Caco-2 (cell line): ENCODE measurements at places on chromosomes 11 and 22. TPM values are rescaled to one million over a fixed set of nuclear protein-coding genes. Genes with fewer than 3 reads are reported as not detected.

The ZNF215 gene
- not detected in 2 replicates for total RNA-seq

The LRRC51 gene
- total RNA-seq: 13.7 and 13.8 TPM in 2 replicates

The P4HA3 gene
- 0.42 TPM in 1 of 2 replicates, not detected in the other for total RNA-seq

The TRIM3 gene
- 28.0 and 33.4 TPM in 2 replicates for total RNA-seq

The TEX12 gene
- total RNA-seq: not detected in 2 replicates

The ANKK1 gene
- total RNA-seq: 0.11 and 0.16 TPM in 2 replicates

The GPR83 gene
- 2.7 and 2.8 TPM in 2 replicates for total RNA-seq

The KCNQ1 gene
- total RNA-seq: 0.72 and 1.0 TPM in 2 replicates

The MS4A7 gene
- total RNA-seq: not detected in 2 replicates

The OR6A2 gene
- total RNA-seq: not detected in 2 replicates

The DDTL gene
- total RNA-seq: 4.1 and 6.2 TPM in 2 replicates

The OR52H1 gene
- not detected in 2 replicates for total RNA-seq

The PGR gene
- not detected in 2 replicates for total RNA-seq

The POTEH gene
- 0.16 TPM in 1 of 2 replicates, not detected in the other for total RNA-seq

The IGSF9B gene
- 4.2 and 4.3 TPM in 2 replicates for total RNA-seq

The RRAS2 gene
- total RNA-seq: 86.2 and 94.7 TPM in 2 replicates

The GRK3 gene
- total RNA-seq: 9.3 and 9.7 TPM in 2 replicates

The F2 gene
- 51.8 and 60.0 TPM in 2 replicates for total RNA-seq

The ASPHD2 gene
- not detected in 2 replicates for total RNA-seq

The CASTOR1 gene
- total RNA-seq: 6.3 and 7.4 TPM in 2 replicates

The NRXN2 gene
- 6.5 and 7.6 TPM in 2 replicates for total RNA-seq

The OSBPL5 gene
- total RNA-seq: 4.9 and 5.5 TPM in 2 replicates

The INS gene
- not detected in 2 replicates for total RNA-seq

The RFPL2 gene
- total RNA-seq: not detected in 2 replicates

The SEPTIN3 gene
- 2.2 TPM in 2 replicates for total RNA-seq

The CTSC gene
- 250 and 308 TPM in 2 replicates for total RNA-seq

The HOATZ gene
- not detected in 2 replicates for total RNA-seq

The ACTN3 gene
- 0.16 TPM in 1 of 2 replicates, not detected in the other for total RNA-seq

The SUSD2 gene
- total RNA-seq: 7.0 and 8.6 TPM in 2 replicates

The CFAP300 gene
- total RNA-seq: 2.2 and 3.9 TPM in 2 replicates

The KCNC1 gene
- total RNA-seq: 0.07 TPM in 2 replicates

The YPEL1 gene
- 1.2 and 1.3 TPM in 2 replicates for total RNA-seq

The OR51B4 gene
- not detected in 2 replicates for total RNA-seq

The CNGA4 gene
- total RNA-seq: 0.56 TPM in 1 of 2 replicates, not detected in the other

The SLC36A4 gene
- 11.2 and 12.5 TPM in 2 replicates for total RNA-seq

The TMEM45B gene
- total RNA-seq: 58.2 and 60.0 TPM in 2 replicates

The NLRX1 gene
- 7.2 and 8.0 TPM in 2 replicates for total RNA-seq

The IFTAP gene
- total RNA-seq: 8.9 and 10.4 TPM in 2 replicates

The CLCF1 gene
- total RNA-seq: 4.5 and 5.8 TPM in 2 replicates

The PHF21A gene
- total RNA-seq: 20.0 and 21.8 TPM in 2 replicates

The KRTAP5-1 gene
- not detected in 2 replicates for total RNA-seq

The NAT10 gene
- 91.4 and 101 TPM in 2 replicates for total RNA-seq

The MMP3 gene
- total RNA-seq: 0.42 TPM in 1 of 2 replicates, not detected in the other

The PRRG4 gene
- 6.8 and 6.9 TPM in 2 replicates for total RNA-seq

The A4GALT gene
- 12.7 and 16.2 TPM in 2 replicates for total RNA-seq

The AMOTL1 gene
- total RNA-seq: 60.8 and 64.6 TPM in 2 replicates

The SCUBE2 gene
- total RNA-seq: 3.1 and 3.2 TPM in 2 replicates

The APOL5 gene
- not detected in 2 replicates for total RNA-seq
